ENCODE measurements at places on chromosomes 16 and 17.

DNA sequence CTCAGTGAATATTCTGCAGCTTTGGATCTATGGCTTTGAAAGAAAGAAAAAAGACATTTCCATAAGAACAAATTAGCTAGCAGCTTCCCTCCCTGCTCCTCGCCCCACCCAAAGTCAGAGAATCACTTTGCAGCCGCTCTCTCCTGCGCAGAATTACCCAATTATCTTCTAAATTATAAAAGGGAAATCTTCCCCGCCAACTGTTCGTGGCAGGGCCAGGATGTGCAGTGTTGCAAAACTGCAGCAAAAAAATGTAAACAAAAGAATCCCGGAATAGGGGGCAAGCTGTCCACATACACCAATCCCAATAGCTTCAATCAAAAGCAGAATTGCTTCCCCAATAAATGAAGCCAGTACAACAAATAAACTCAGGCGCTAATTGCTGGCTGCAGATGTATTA, 510.6 kb downstream of the RBFOX1 start:
- DNase-seq = no peak

- no peak for DNase-seq
Measured at GRCh38 chr16:74903901-74904678, 80.8 kb downstream of the WDR59 start.

GRCh38 chr17:19447085-19447583, 36.1 kb downstream of the RNF112 start:
- peak; percentile 19 for DNase-seq

GRCh38 chr17:37101306-37101705, 152.6 kb downstream of the AATF start:
- DNase-seq = no peak

DNA sequence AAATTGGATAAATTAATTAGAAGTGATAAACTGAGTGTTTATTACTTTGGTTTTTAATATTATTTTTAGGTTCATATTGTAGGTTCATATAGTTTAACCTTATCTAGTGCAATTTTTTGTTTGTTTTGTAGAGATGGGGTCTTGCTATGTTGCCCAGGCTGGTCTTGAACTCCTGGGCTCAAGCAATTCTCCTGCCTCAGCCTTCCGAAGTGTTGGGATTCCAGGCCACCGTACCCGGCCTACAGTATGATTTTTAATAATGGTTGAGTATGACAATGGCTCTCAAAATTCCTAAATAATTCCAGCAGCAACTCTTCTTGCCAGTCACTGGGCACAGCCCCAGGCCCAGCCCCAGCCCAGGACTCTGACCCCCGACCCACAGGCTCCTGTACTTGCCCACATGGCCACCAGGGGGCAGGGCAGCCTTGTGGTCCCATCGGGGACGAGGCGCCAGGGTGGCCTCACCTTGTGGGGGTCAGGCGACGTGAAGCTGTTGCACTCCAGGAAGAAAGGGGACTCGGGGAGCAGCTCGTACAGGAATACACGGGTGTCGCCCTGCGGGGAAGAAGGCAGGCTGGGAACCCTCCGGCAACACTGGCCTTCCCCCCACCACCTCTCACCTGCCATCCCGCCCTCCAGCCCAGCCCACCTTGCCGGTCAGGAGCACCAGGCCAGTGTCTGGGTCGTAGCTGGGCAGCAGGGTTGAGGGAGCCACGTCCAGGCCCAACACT, 7.9 kb upstream of the PAM16 start:
- peak; percentile 56 for DNase-seq

DNA sequence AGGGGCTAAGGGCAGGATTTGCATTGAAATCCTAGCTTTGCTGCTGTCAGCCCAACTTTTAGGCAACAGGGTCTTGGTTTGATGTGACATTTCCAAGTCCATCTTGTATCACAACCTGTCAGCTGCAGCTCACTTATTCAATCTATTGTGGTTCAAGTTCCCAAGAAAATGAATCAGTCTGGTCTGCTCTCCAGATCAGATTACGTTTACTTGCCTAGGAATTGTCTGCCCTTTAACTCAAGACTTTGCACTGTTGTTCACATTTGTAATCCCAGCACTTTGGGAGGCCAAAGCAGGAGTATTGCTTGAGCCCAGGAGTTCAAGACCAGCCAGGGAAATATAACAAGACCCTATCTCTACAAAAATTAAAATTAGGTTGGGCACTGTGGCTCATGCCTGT, 10.0 kb downstream of the STX4 start:
- DNase-seq = no peak

DNA sequence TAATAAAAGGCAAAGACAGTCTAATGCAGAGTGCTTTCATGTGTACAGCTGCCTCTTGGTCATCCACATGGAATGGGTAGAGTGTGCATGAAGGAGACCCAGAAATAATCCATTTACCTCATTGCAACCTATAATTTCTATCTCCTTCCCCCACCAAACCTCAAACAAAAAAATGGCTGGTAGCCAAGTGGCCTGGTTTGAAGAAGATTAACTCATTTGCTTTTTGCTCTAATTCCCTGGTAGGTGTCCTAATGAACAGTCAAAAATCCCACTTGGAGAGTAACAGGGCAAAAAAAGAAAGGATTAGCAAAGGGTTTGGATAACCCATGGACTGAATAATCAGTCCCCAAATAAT, 13.0 kb upstream of the LYRM9 start:
- DNase-seq = no peak

GRCh38 chr16:560701-561412, 663 bp downstream of the PRR35 start:
- DNase-seq = no peak

DNA sequence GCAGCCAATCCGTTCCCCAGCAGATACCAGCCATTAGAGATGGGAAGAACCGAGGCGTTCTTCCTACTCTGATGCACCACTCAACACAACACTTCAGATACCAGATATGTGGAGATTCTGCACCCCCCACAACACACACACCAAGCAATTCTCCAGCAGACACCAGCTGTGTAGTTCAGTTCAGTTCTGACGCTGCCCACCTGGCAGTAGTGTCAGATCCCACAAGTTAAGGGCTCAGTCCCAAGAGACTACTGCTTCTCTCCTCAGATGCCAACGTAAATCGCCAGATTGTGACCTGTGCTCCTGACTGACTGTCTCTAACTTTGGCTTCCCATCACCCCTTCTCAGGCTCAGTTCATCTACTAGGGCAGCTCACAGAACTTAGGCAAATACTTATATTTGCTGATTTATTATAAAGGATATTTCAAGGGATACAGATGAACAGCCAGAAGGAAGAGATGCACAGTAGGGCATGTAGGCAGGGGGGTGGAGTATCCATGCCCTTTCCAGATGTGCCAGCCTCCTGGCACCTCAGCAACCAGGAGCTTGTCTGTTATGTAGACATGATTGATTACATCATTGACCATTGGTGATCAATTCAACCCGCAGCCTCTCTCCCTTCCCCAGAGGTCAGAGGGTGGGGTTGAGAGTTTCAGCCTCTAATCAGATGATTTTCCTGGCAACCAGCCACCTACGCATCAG, 110.6 kb downstream of the PRKCA start:
- DNase-seq = no peak

DNA sequence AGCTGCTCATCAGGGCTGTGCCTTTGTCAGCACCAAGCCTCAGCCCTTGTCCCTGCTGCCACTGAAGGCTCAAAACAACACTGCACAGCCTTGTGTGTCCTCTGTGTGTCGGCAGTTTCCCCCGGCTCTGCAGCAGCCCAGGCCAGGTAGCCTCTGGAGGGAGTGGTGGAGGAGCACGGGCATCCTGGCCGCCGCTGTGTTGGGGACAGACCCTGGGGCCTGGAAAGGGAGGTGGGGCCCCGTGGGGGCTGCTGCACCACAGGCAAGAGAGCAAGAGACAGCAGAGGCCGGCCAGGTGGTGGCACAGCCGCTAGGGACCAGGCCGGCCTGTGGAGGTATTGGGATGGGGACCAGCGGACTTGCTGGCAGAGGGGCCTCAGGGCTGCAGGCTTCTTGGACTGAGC, 96.9 kb upstream of the ZNF750 start:
- no peak for DNase-seq

DNA sequence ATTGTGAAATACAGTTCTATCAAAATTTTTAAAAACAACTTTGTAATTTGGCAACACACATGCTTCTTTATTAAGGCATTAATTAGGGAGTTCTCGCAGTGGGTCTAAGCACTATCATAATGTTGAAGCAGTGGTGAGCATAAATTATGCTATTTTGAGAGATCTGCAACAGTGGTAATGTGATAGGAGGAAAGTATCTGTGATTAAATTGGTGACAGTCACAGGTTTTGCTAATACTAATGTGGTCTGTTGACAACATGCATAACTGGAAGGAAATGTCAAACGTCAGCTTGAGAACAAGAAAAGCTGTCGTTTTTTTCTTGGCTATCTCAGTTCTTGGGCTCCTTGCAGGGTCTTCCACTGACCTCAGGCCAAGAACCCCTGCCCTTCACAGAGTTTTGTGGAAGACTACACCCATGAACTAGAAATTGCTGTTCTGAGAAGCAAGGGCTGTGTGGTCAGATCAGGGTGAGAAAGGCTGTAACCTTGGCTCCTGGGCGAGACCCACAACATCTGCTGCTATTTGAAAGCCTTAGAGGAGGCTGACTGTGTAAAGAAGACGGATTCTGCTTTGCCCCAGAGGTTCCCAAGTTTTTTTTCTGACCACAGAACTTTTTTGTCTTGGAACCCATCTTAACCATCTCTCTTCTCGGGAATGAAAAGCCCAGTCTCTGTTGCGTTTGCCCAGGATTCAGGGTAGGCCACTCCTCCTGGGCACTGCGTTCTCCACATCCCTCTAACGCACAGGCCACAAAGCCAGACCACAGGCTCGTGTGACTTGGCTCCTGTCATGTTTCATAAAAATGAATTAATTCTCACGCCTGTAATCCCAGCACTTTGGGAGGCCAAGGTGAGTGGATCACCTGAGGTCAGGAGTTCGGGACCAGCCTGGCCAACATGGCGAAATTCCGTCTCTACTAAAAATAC, 13.9 kb downstream of the ATP2A1 start:
- DNase-seq = no peak

GRCh38 chr17:74243013-74243755, 29.8 kb downstream of the TTYH2 start:
- no peak for DNase-seq
